Activated naive CD4-positive, alpha-beta T cell treated with anti-CD3 and anti-CD28 coated beads for 36 hours (primary cell): ENCODE measurements at places on chromosomes 11 and 22. TPM values are rescaled to one million over a fixed set of nuclear protein-coding genes. Genes with fewer than 3 reads are reported as not detected.
A peak's percentile ranks its signal among the peaks of the same experiment; 100 is the strongest.

NRGN gene
- total RNA-seq = 10.8 TPM

GLB1L2 gene
- 9.3 TPM for total RNA-seq

TMPRSS4 gene
- total RNA-seq = not detected

MAPK8IP1 gene
- 0.57 TPM for total RNA-seq

ESAM gene
- 1.2 TPM for total RNA-seq

FAM83F gene
- total RNA-seq = 1.9 TPM

FAM111B gene
- total RNA-seq = 22.6 TPM

IGLL1 gene
- not detected for total RNA-seq

HTR3A gene
- total RNA-seq = not detected

MPPED2 gene
- not detected for total RNA-seq

DBX1 gene
- not detected for total RNA-seq

GRCh38 chr11:69013009-69013951, at the start of gene MRGPRF:
TSS of gene MRGPRF (minus strand) at chr11:69013246. CDS start at chr11:69009901, 3,345 bp downstream.
- DNase-seq = no peak

DNA sequence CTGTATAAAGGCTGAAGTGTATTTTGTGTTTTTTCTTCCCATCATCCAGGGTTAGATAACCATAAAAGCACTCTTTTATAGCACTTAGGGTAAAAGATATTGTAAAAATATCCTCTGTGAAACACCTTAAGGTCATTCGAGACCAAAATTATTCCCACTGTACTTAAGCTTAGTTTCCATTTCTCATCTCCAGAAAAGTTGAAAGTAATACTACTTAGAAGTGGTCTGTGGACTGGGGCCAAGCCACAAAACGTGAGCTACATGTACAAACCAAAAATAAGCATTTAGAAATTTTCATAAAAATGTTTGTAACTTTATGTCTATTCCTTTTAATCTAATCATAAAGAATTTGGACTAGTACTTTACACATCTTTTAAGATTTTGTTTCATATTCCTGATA, 142.0 kb upstream of the NTM start:
- DNase-seq = no peak

GRCh38 chr11:65180877-65181568, 705 bp upstream of the CAPN1 start:
- peak; percentile 59 for DNase-seq

- DNase-seq = no peak
Observed at GRCh38 chr11:92702805-92703448, 266.5 kb upstream of the MTNR1B start.

DNA sequence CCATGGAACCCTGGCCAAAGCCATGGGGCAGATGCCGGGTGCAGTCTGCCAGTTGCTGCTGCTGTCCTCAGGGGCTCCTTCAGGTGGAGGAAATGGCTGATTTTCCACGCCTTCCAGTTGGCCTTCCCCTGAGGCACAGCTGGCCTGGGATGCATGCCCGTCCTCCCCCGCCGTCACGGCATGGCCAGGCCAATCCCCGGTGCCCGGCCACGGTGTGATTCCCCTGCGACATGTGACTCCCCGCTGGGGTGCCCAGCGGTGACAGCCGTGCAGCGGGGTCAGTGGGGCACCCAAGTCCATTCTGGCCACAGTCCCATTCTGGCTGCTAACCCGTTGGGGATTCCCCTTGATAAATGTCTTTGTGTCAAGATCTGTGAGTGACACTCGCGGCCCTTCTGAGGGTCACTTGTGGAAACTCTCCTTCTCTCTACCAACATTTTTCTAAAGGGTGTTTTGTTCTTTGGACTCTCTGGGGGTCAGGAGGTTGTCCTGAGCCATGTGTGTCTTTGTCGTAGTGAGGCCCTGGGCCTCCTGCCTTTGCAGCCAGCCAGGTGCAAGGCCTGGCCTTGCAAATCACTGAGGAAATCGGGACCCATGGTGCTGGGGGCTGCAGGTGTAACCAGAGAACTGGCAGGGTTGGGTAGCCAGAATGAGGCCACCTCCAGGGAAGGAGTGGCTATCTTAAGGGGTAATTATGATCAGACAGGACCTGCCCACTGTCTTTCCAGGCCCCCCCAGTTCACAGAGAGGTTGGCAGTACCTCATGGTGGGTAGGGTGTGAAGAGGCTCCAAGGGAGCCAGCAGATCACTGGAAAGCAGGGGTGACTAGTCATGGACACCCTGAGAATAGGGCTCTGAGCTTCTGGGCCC, 37.1 kb downstream of the KCNQ1OT1 start:
- no peak for DNase-seq

- no peak for DNase-seq
Observed at GRCh38 chr11:46388619-46389449, 2.7 kb downstream of the CHRM4 start.

DNA sequence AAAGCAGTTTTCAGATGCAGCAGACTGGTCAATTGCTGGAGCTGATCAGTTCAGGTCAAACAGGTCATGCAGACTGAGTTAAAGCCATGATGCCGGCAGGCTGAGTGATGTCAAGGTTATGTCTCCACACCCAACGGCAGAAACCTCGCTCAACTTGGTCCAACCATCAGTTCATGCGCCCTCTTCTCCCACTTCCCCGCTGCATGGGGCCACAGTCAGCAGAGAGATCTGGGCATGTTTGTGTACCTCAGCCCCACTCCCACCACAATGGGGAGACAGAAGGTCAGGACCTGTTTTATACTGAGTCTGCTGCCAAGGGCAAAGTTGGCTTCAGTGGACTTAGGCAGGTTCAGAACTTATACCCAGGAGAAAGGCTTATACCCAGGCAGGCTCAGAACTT, 118.7 kb downstream of the TRIM29 start:
- no peak for DNase-seq

- no peak for DNase-seq
Observed at GRCh38 chr11:60844870-60845221, 2.9 kb downstream of the CCDC86 start.

GRCh38 chr11:67117672-67118180, 1.3 kb upstream of the KDM2A start:
- peak; percentile 70 for DNase-seq

GRCh38 chr22:43235445-43236409, 48.8 kb upstream of the TTLL12 start:
- DNase-seq = no peak

DNA sequence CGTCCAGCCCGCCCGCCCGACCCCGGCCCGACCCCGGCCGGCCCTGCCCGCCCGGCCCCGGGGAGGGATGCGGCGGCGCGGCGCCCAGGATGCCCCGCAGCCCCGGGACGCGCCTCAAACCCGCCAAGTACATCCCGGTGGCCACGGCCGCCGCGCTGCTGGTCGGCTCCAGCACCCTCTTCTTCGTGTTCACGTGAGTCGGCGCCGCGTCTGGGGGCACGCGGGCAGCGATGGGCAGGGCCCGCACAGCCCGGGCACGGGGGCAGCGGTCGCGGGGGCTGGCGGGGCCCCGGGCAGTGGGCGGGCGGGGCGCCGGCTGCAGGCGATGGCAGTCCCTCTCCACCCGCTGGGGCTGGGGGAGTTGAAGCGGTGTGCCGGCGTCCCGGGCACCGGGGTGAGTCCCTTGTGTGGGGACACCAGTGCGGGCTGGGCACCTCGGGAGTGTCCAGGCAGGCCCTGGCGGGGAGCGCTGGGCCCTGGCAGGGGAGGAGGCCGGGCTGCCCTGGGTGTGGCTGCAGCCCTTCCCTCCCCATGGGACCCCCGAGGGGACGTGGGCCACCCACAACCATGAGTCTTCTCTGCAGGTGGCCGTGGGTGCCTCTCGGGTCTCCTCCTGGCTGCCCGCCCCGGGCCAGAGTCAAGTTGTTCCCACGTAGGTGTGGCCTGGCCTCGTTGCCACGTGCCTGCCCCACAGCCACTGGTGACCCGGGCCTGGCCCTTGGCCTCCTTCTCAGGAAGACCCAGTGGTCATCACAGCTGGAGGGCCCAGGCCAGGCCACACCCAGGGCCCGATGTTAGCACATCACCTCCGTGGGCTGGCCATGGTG, 468 bp downstream of the ZDHHC8 start:
- peak; percentile 26 for DNase-seq

GRCh38 chr11:106070606-106071005, 6.5 kb downstream of the KBTBD3 start:
- DNase-seq = no peak

GRCh38 chr11:104146421-104146820, 17.5 kb downstream of the PDGFD start:
- no peak for DNase-seq

DNA sequence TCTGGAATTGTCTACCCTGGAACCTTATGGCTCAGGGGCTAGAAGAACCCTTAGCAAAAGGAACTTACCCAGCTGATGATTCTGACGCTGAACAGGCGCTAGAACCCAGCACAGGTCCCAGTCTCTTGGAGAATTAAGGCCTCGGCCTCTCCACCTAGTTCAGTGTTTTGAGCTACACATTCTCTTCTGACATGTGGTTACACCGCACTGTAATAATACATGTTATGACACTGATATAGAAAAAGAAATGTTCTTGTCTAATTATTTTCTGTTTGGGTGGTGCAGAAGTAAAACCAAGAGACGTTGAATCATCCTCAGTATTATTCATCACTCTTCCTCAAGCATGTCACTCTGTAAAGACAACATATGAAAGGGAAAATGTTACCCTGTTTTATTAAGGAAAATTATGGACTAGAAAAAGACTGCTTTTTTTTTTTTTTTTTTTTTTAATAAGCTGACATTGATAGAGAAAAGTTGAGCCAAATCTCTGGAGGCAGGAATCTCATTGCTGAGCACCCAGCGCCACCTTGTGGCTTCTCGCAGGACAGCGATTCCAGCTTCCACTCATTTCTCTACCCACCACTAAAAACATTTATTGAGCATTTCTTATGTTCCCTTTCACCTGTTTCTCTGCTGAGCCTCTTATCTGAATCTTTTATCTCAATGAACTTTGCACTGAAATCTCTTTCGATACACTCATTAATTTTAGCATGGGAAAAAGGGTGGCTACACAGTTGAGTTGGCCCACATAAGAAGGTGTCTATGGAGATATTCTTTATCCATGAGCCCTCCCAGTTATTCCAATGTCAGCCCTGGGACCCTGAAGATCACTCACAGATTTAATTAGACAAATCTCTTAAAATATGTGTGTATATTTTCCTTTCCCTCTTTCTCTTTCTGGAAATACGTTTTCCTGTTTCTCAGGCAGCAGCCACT, 12.6 kb upstream of the APLNR start:
- DNase-seq = peak; percentile 70

DNA sequence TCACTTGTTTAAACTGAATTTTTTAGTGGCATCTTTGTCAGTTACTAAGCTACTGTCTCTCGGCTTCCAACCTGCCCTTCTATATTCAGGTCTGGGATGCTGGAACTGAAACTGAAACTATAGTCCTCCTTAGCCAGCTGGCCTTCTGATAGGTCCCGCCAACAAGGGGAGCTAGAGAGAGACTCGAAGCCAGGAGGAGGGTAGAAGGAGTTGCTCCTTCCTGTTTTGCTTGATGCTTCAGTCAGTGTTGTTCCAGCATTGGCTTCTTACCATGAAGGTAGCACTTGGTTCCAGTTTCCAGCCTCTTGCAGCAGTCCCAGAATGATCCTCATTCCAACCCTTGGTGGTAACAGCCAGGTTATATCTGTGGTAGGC, 32.9 kb upstream of the HORMAD2 start:
- no peak for DNase-seq

- DNase-seq = no peak
Observed at GRCh38 chr11:109423466-109424190, 1.6 kb downstream of the C11orf87 start.

DNA sequence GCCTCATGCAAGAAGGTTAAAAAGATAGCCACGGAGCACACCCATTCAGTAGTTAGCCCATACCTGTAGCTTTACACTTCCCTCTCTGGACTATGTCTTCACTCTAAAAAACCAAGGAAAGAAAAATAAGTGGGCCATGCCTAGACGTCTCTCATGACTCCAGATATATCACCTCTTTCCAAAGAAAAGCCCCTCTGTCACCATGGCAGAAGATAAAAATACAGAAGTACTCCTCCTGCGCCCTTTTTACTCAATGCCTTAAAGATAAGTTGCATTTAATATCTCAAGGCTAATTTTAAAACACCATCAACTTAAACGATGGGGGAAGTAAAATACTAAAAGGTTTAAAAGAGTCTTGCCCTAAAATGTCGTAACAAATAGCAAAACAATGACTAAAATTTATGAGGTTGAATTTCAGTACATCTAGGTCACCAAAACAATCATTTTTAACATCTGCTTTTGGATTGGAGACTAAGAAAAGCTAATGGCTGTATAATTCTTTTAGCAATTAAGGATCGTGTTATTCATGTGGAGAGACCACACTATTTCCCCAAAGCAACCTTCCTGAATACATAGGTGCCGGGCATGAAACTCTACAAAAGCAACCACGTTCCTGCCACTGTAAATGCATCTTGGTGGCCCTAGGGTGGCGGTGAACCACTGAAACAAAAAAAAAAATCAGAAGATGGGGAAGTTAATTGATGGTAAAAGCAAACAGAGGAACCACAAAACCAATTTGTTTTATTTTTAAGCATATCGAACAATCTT, 46.0 kb downstream of the CELF1 start:
- DNase-seq = no peak

DNA sequence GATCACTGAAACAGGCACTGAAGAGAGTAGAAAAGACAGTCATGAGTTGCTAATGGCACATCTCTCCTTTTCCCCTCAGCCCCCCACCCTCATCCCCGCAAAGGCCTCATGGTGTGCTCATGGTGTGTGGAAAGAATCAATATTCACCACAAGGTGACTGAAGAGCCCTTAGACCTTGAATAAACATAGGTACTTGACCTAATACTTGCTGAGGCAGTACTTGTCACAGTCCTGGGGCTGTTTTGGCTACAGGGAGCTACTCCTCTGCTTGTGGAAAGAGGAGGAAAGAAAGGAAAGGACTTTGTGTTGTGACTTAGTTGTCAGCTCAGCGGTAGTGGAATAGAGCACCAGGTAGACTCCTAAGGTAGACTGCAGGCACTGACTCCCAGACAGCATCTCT, 537.8 kb upstream of the CCDC179 start:
- no peak for DNase-seq

DNA sequence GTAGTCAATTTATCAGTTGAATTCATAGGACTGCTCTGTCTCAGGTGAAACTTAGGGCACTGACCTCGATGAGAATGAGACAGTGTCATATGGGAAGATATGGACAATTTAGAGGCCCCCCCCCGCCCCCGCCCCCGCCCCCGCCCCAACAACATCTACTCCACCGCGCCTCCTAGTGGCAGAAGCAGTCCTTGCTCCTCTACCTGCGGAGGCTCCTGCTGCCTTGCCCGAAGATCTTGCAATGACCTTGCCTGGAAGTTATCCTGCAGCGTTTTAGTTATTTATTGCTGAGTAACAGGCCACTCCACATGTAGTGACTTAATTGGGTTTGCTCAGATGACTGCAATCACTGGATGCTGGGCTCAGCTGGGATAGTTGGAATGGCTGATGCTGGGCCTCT, 15.2 kb downstream of the SERPINH1 start:
- DNase-seq = peak; percentile 72
